Stimulated activated CD8-positive, alpha-beta memory T cell treated with anti-CD3 and anti-CD28 coated beads, Interleukin-4, amount 100 ng/mL, for 48 hours (primary cell): ENCODE measurements at places on chromosomes 1 and 21.

- peak; percentile 51 for DNase-seq
Measured at GRCh38 chr1:158177700-158178450, 2.8 kb upstream of the CD1D start.

DNA sequence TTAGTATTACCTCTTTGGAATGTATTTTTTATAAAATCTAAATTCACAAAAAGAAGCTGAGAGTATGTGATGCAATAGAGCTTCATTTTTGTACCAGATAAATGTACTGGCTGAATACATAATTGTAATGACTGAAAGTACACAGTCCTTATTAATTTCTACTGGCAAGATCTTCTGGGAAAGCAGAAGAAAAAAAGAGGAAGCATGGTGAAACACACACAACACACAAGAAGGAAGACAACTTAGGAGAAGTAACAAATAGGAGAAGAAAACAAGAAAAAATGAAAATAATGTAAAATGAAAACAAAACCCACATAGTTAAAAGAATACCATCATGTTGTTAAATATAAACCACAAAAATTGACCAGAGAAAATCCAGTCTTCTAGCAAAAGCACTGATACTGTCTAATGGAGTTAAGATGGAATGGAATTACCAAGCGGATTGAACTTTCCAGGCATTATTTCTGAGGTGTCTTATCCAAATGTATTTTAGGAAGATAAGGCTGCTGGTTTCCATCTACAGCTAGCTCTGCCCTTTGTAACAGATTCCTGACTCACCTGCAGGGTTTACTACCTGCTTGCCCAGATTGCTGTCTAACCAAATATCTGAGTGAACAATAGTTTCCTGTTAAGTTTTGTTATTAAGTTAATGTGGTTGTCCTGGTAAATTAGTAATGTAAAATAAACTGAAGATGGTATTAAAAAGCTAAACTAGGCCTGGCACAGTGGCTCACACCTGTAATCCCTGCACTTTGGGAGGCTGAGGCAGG, 4.5 kb upstream of the COP1 start:
- no peak for DNase-seq

DNA sequence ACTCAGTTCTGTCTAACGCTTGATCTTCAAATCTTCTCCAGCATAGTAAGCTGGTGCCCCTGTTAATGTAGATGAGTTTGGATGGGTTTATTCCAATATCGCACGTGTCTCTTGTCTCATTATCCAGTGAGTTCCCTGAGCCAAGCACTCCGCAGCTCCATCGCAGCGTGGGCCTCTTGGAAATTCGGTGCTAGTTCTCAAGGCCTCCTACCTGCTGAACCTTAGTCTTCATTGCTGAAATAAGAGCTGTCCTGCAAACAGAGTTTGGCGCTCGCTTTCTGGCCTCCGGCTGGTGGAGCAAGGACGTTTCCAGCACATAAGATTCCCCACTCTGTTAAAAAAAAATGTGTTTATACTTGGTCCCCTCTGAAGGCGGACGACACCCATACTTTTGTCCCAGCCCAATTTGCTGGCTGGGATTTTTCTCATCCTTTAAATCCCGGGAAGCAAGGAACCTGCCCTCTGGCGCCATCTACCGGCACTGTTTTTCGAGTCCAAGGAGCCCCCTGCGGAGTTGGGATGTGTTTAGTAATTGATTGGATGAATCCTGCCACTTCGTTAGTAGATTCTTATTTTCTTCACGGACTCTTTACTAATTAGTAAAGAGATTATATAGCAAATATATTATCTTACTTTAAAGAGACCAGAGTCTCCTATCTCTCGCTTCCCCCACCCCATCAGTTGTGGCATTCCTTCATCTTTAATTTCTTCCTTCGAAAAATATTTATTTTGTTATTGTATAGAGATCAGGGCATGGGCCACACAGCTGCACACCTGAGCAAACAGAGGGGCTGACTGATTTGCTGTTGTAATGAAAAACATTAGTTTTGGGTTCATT, 14.7 kb downstream of the JUN start:
- DNase-seq, result peak; percentile 82

- DNase-seq, result no peak
Measured at GRCh38 chr21:9837946-9838737, 683.2 kb upstream of the TPTE start.

DNA sequence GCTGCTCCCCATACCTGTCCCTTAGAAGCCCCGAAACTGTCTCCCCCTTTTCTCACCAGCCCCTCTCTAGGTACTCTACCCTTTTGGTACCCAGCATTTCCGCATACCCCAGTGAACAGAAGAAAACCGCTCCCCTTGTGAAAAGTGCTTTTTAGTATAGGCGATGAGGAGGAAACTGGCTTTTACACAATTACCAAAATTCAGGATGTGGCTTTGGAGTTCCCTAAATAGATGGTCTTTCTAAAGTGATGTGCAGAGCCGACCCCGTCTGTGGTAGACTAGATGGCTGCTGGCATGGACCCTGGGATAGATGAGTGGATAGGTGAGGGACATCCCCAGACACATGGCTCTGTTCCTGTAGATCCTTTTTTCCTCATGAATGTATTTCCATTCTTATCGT, 2.6 kb upstream of the PER3 start:
- no peak for DNase-seq

GRCh38 chr1:233695901-233696300, 82.0 kb downstream of the KCNK1 start:
- no peak for DNase-seq

DNA sequence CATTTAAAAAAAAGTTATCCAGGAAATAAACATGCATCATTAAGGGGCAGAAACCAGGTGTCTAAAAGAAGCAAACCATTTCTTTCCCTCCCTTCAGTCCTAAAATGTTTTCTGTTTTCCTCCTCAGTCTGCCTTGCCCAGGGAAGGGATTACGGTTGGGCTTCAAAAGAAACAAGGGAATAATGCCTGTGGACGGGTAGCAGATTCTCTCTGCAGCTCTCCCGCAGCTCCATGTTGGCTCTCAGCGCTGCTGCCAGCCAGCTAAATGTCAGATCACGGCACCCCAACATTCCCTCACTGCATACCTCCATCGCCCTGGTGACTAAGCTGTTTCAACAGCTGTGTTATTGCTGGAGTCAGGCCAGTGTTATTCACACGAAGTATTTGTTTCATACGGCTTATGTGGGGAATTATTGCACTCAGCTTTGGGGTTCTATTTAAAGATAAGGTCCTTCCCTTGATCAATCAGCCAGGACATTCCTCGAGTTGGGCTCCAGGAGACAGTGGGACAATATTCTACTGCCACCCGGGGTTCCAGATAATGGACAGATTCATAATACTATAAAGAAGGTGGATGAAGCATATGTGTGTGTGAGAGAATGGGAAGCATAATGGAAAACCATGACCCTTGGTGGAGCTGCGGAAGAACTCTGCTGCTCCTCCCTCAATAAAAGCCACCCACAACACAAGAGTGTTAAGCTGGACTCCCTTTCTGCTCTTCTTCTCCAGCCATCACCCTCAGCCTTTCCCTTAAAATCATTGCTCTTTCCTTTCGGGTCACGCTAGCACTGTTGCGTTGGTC, 58.2 kb downstream of the WLS start:
- DNase-seq, result no peak

DNA sequence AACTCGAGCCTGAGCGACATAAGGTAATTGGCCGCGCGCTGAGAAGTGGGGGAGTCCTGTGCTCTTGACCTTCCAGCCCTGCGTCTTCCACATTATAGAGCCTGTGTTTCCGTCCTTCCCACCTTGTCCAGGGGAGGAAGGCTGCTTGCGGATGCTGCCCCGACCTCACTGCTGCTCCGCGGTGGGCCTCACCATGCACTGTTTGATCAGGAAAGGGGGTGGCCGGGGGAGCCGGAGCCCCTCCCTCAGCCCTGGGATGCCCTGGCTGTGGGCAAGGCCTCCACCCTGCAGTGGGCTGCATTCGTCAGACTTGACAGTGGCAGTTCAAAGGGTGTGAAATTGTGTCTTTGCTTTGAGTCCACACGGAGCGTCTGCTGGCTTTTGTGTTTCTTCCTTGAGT, 30.1 kb downstream of the PCNT start:
- no peak for DNase-seq

DNA sequence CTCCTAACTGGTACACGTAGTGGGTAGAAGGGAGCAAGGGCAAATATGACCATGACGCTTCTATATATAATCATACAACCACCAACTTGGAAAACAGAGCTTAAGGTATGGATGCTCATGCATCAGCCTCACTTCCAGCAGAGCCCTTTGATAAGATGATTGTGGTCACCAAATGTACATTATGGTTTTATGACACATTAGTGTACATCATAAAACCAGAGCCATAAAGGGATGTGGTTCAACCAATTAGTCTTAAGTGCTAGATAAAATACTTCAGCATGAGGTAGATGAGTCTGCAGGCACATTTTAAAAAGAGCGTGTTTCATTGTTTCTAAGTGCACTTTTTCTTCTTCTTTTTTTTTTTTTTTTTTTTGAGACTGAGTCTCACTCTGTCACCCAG, 43.7 kb downstream of the NIBAN1 start:
- DNase-seq, result no peak

- DNase-seq, result no peak
Measured at GRCh38 chr21:42621819-42622177, 31.6 kb upstream of the PDE9A start.

- no peak for DNase-seq
Measured at GRCh38 chr1:213933336-213933735, 54.4 kb upstream of the PROX1 start.

DNA sequence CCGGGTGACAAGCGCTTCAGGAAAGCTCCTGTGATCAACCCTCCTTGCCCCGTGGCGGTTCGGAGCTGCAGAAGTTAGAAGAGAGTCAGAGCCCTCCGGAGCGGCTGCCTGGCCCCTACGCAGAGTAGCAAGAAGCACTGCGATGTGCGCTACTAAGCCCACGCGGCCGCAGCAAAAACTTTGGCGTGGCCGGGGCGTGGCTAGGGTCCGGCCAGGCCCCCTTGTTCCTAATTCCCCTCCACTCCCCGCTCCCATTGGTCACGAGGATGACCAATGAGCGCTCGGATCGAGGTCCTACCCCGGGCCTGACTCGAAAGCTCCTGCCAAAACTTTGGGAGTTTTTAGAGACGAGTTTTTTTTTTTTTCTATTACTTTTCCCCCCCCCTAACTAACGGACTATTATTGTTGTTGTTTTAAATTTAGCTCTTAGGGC, at the start of gene HLX:
TSS of gene HLX (plus strand) at position 368 of the 433 bp plus-strand sequence. CDS start 415 bp downstream, outside the sequence.
- DNase-seq, result peak; percentile 58

GRCh38 chr1:110436635-110437034, 14.3 kb upstream of the PROK1 start:
- DNase-seq, result no peak

DNA sequence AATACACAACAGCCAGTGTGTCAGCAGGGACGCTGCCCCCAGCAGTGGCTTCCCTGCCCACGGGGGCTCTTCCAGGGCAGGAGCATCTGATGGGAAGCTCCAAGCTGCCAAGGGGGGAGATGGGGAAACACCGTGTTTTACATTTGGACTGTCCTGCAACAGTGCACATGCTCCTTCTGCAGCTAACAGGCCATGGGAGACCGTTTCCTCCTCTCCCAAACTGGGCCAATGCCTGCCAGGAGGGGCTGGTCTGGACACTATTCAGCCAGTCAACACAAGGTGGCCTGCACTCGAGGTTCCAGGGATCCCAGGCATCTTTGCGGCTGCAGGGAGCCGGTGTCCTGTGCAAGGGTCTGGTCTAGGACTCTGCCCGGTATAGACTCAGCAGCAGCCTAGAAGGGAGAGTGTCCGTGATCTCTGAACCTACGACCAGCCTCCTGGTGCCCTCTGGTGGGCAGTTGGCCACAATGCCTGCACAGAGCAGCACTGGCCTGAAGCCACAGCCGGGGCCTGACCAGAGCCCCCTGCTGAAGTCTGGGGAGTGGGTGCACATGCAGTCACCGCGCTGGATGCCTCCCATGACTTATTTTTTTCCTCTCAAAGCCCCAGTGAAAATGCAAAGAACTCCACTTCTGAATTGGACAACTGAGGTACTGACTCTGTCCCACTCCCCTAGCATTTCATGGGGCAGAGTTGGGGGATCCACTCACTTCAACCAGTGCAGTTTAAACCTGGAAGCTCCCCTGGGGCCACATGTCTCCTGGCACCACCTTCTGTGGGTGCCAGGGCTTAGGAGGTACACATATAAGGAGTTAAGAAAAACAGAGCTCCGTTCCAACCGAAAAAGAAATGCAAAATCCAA, 33.3 kb downstream of the RCC2 start:
- peak; percentile 64 for DNase-seq

DNA sequence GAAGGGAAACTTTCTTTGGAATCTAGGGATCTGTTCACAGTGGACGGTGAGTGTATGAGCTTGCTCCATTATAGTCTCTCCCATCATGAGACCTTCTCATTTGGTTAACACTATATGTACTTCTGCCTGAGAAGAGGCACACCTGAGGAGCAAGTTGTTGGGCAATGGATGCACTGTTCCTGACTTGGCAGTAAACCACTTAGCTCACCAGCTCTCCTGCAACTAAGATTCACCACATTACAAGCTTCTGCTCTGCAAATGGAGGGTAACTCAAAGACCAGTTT, 10.2 kb downstream of the MACF1 start:
- no peak for DNase-seq

GRCh38 chr1:36322041-36322785, 1.2 kb downstream of the EVA1B start:
- no peak for DNase-seq

- no peak for DNase-seq
Measured at GRCh38 chr1:225776294-225776693, 1.3 kb upstream of the SRP9 start.

GRCh38 chr1:85320371-85321131, 44.1 kb upstream of the BCL10 start:
- DNase-seq, result no peak

DNA sequence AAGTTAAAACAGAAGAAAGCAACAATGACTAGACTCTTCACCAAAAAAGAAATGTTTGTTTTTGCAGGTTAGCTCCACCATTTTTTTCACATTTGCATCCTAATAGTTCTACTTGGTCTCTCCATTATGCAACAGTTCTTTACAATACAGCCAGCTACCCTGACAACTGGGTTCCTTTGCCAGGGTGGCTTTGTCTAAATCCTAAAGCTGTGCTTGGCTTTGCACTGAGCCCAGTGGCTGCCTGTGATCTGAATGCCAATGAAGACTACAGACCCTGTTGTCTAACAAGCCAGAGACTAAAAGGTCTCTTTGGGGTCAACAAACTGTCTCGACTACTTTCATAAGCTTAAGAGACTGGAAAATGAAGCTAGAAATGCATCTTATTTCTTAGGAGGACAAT, 112.0 kb downstream of the AKT3 start:
- no peak for DNase-seq

- no peak for DNase-seq
Measured at GRCh38 chr1:173122958-173123852, 72.5 kb upstream of the TNFSF18 start.

- DNase-seq, result no peak
Measured at GRCh38 chr1:82625537-82625936, 824.8 kb downstream of the ADGRL2 start.

GRCh38 chr1:19405761-19406487, 79.4 kb downstream of the CAPZB start:
- DNase-seq, result no peak
